Body of pancreas (tissue), 4 donors: ENCODE measurements at places on chromosomes 1 and 21. TPM values are rescaled to one million over a fixed set of nuclear protein-coding genes. Genes with fewer than 3 reads are reported as not detected.

SLAMF9 gene
- total RNA-seq: not detected

TRPM2 gene
- 2.3 TPM for total RNA-seq

DNA sequence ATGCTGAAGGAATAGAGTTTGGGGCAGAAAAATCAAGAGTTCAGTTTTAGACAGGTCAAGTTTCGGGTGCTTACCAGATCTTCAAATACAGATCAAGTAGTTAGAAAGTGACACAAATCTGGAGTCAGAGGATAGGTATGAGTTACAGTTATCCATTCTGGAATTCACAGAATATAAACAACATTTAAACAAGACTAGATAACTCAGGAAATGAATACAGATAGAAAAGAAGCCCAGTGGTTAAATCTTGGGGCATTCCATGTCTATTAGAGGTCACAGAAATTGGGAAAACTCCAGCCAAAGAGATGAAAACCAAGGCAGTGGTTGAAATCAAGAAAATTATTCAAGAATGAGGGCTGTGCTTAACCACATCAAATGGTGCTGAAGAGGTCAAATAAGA lies 187.0 kb upstream of the HP1BP3 start:
- no peak for DNase-seq

GRCh38 chr1:67371681-67372080 lies 58.5 kb downstream of the SERBP1 start:
- DNase-seq: no peak

DNA sequence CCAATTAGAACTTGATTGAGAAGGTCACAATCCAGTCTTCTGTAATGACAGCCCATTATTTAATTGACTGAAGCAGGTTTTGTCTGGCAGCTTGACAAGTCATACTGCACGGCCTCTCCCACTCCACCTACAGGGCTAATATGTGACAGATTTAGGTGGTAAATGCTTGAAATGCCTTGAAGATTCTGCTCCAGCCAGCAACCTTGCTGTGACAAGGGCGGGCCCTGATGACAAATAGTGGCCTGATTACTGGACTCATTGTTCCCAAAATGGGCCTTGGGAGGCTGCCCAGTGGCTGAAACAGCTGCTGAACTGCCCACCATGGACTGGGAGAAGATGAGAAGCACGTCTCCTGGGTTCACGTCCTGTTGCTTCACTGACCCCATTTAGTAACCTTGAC lies 30.0 kb upstream of the CRNN start:
- peak; percentile 63 for DNase-seq

GRCh38 chr21:45478115-45478801 lies 64.0 kb downstream of the SLC19A1 start:
- peak; percentile 69 for DNase-seq
